T47D (cell line): ENCODE measurements at places on chromosomes 2 and 18.
A peak's percentile ranks its signal among the peaks of the same experiment; 100 is the strongest.

DNA sequence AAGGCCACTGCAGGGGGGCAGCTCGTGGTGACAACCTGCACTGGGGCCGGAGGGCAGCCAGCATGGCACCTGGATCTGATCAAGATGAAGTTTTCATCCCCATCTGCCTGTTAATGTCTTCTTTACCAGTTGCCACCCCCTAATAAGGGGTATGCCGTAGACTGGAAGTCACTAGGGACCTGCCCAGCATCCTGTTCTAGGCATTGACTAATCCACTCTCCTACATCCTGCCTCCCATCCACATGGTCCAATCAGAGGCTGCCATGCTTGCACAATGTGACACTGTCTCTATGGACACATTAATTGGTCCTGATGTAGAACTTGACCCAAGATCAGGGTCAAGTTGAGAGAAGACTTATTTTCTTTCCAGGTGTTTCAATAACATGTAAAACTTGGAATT, 95.1 kb upstream of the LCLAT1 start:
- no peak for DNase-seq

- DNase-seq: no peak
These were observed 58.1 kb upstream of the ERBB4 start for GRCh38 chr2:212596688-212597087.

- no peak for DNase-seq
These were observed 10.3 kb downstream of the ATP8B1 start for GRCh38 chr18:57792631-57793301.

DNA sequence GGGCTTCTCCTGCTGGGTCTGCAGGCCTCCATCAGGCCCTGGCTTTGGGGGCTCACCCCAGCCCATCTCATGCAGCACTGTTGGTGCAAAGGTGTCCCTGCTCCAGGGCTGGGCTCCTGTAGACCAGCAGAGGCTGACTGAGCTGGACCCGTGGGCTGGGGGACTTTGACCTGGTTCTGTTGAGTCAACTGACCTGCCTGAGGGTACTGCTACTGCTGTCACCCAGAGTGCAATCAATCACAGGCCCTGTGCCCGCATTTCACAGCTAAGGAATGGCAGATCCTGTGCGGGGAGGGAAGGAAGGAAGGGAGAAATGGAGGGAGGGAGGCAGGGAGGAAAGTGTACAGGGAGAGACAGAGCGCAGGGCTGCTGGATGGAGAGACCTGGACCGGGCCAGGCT, 136.8 kb downstream of the TPO start:
- DNase-seq: no peak

GRCh38 chr2:163191372-163191771, 352.8 kb upstream of the KCNH7 start:
- DNase-seq: peak; percentile 62

DNA sequence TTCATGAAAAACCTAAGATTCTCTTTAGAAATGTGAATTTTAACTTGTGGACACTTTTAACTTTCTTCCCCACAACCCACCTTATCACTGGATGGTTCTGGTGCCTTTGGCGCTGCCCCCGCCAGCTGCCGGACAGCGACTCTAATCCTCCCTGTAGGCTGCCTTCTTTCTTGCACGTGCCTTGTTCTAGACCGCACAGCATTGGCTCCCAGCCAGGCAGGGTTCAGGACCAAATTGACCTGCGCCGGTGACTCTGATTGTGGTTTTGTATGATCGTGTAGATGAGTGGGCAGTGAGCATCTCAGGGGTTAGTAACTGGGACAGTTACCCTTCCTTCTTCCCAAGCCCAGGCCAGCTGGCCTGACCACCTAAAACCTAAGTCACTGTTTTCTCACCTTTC, 106.8 kb downstream of the ASAP2 start:
- no peak for DNase-seq

DNA sequence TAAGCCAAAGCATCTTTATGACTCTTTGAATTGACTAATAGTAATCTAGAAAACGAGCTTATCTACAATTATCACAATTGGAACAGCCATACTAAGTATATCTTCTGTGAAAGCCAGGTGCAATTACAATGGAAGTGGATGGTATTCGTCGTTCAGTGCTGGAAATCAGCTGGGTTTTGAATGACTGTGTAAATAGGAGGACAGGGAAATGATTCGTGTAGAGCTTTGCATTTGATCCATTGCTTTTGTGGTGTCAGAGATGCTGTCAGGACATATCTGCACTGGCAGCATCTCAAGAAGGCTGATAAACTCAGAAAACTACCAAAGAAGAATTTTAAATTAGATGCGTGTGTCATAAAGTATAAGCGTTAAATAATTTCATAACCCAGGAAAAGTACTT, 187.1 kb downstream of the ZNF407 start:
- no peak for DNase-seq

DNA sequence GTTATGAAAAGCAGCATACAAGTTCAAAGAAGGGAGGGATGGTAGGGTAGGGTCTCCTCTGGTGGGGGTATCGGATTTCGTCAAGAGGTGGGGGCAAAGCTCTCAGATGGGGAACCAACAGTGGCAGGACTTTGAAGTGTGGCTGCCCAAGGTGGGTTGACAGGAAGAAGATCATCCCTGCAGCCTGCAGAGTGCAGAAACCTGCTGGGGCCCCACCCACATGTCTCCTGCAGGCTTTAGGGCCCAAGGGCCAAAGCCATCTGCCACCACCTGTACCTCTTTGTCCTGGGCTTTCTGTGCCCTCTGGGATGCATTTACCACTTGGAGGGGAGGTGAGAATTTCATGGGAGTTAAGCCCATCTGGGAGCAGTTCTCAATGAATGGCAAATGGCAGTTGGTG, 42.7 kb downstream of the KCNF1 start:
- DNase-seq: no peak

DNA sequence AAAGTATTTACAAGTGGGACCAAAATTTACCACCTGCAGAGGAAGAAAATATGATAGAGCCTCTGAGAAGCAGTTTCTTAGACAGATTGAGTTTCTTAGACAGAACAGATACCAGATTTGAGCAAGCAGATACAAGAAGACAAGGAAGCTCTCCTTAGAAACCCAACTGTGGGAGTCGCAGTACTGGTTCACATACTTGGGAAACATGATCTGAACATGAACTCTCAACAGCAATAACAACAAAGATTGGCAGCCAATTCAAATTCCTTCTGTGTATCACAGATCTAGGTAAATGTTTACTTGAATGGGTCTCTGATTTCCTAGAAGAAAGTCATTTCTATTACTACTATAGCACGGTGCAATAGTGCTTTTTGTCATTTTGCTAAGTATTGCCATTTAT, 82.1 kb downstream of the OLA1 start:
- DNase-seq: peak; percentile 9

DNA sequence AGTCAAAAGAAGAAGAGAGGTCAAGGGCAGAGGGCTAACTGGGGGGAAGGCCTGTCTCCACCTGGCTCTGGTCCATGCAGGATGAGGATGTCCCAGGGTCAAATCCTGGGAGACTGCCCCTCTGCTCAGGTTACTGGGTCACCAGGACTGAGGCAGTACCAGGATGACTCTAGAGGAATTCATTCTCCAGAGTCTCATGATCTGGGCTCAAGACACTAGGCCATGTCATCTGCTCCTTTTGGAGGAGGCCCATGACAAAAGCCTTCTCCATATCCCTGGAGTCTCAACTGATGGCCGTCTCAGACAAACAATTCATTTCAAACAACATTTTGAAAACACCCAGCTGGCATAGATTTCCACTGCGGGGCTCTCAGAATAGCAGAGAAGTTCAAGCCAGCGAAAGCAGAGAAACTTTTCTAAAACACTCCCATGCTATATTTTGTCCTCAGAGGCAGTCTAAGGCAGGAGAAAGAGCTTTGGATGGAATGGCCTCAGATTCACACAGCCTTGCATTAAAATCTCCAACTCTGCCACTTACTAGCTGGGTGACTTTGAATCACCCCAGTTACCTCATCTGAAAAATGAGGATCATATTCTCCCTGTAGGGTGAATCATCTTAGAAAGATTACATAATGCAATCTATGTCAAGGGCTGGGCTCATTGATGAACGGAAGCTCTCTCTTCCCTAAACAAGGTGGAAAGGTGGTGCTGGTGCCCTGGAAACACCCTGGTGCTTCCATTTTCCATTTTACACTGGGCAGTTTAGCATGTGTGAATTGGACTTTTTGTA, 48.8 kb upstream of the LCLAT1 start:
- DNase-seq: no peak

GRCh38 chr2:21317131-21317530, 193.4 kb downstream of the TDRD15 start:
- DNase-seq: peak; percentile 15

DNA sequence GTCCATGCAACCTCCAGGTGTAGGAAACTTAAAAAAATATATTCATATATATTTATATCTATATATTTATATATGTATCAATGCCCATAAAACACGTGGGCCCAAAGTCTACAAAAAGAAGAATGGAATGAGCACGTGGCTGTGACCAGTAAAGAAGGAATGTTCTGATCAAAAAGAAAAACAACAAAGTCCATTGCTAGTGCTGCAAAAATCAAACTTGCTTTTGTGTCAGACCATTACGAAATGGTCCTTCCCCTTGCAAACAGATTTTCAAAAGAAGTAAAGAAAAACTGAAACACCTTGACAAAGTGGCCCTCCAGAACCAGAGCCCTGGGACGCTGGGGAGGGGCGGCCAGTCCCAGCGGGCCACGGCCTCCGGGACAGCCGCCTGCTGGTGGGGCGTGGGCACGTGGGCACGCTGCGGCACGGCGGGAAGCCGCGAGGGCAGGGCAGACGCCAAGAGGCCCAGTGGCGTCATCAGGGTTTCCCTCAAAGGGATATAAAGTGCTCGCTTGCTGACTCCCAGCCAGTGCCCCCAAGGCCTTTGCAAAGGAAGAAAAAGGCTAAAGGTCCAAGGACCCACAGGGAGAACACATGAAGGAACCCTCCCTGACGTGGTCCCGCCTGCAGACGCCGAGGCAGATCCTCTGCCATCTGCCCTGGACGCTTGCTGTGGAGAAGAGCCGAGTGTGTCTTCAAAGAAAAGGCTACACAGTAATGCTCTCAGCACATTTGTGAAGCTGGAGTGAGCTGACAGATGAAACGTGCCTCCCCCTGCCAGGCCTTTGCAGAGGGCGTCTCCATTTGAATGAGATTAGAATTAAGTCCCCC, 201.8 kb downstream of the TWIST2 start:
- DNase-seq: no peak

GRCh38 chr2:70607121-70607561, 53.5 kb upstream of the TGFA start:
- DNase-seq: no peak

GRCh38 chr2:229927817-229928321, 5.6 kb downstream of the FBXO36 start:
- DNase-seq: no peak

- DNase-seq: no peak
These were observed 106.9 kb downstream of the ROCK1 start for GRCh38 chr18:21004726-21005125.

- no peak for DNase-seq
These were observed 143.5 kb upstream of the TPO start for GRCh38 chr2:1269812-1270211.

DNA sequence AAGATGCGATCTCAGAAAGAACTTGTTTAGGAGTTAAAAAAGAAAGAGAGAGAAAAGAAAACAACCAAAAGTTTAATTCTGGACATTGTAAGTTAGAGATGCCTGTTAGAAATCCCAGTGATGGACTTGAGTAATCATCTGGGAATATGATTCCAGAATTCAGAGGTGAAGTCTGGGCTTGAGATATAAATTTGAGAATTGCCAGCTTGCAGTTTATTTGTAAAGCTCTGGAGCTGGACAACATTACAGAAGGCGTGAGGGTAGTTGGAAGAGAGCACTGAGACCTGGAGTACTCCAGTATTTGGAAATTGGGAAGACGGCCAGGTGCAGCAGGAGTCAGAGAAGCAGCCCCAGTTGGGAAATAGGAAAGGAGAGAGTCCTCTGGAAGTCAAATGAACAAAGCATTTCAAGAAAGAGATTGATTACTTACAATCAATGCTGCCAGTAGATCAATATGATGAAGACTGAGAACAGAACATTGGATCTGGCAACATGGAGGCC, 128.8 kb upstream of the ARHGAP28 start:
- no peak for DNase-seq

DNA sequence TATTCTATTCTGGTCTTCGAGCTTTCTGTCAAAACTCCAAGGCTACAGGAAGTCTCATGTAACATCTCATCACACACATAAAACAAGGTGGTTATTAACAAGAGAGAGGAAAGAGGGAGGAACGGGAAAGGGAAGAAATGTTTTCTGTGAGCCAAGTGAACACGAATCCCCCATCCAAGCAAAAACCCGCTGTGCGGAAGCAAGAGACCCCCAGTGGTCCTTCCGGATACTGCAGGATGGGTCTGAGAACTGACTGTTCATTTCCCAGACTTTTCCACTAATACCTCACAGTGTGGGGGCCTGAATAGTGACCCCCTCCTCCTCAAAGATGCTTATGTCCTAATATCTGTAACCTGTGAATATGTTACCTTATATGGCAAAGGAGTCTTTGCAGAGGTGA, 19.0 kb upstream of the DIPK1C start:
- no peak for DNase-seq
